ENCODE measurements at places on chromosomes 5 and 9.

- DNase-seq = no peak
Measured at GRCh38 chr5:124192716-124193115, 553.7 kb downstream of the ZNF608 start.

DNA sequence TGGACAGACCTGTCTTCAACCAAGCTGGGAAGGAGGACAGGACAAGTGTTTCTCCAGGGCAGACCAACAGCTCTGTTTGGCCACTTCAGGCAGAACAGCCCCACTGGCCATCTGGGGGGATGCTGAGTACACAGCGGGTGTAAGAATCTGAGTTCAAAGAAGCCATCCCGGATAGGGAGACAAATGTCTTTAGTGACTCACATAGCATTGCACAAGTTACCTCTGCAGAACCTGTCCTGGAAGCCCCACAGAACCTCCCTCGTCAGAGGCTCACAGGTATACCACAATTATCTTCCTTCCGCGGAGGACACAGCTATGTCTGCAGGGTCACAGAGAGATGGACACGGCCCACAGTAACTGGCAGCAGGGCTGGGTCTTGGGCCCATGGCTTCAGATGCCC is 2.0 kb downstream of the OR2V2 start:
- no peak for DNase-seq

DNA sequence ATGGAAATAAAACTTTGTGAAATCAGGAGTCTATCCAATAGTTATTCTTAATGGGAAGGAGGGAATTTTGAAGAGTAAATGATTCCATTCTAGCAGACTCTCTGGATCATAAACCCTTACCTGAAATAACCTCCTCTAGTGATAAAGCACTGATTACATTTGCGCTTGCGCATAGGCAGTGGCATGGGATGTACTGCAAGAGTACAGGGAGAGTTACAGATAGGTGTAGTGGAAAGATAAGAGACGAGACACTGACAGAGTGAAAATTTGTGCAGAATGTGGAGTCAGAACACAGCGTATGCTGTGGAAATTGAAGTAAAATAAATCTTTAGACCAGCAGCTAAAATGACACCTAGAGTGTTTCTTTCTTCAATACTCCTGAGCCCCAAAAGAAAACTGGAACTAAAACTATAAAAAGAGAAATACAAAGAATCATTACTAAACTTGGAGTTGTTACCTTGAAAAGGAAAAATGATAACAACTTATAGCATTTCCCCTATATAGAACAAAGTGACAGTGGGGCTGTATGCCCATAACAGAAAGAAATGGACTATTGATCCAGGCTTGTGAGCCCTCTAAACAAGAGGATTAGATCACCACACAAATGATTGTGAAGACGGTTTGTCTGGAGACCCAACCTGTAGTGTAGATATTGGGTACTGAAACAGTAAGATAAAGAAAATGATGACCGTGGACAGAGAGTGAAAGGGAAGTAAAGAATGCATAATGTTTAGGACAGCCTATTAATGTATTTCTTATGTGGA is 1471.2 kb upstream of the NUDT12 start:
- no peak for DNase-seq

GRCh38 chr9:87950765-87951488 is 23.4 kb downstream of the CDK20 start:
- DNase-seq = peak; percentile 64

- DNase-seq = no peak
Measured at GRCh38 chr9:103188781-103189350, 193.7 kb downstream of the CYLC2 start.

DNA sequence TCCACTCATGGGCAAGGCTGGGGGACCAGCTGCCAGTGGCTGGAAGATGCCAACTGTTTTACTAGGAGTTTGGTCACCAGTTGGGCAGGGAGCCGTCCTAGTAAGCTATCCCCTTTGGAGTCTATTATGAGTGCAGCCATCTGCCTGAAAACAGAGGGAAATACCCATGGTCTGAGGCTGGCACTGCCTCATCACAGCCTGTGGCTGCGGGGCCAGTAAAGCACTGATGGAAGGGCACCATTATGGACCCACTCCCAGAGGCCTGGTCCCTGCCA is 187.2 kb upstream of the PANK3 start:
- DNase-seq = no peak

GRCh38 chr9:93576258-93577077 is at the start of gene PHF2:
Gene PHF2 (plus strand): TSS chr9:93576584. CDS start chr9:93576774, 190 bp downstream.
- DNase-seq = peak; percentile 36

GRCh38 chr9:94822273-94822672 is 95.8 kb downstream of the AOPEP start:
- peak; percentile 42 for DNase-seq

DNA sequence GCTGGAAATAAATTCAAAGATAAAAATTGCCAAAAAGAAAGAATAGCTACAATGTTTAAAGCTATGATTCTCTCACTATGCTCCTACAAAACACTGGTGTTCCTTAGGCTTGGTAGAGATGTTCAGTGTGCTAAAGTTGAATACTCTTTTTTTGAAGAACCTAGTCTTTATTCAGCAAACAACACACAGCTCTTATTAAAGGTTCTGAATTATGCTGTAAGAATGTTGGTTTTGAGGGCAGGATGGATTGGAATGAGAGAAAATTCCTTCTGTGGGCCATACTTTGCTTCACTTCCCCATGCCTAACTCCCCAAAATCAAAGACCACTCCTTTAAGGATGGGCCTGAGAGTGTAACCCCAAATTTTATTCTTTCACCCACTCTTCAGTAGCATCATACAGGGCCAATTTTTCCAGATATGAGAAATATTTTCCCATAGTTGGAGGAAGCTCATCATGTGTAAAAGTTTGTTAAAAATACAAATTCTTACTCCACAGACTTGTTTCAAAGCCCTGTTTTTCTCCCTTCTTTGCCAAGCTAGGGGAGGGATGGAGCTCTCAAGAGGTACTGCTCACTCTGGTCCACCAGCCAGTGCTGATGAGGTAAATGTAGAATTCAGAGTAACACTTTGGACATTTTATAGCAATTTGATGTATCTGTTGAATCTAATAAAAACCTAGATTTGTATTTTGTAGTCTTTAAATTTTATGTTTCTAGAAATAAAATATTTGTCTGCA is 99.3 kb downstream of the GDNF start:
- DNase-seq = peak; percentile 48

DNA sequence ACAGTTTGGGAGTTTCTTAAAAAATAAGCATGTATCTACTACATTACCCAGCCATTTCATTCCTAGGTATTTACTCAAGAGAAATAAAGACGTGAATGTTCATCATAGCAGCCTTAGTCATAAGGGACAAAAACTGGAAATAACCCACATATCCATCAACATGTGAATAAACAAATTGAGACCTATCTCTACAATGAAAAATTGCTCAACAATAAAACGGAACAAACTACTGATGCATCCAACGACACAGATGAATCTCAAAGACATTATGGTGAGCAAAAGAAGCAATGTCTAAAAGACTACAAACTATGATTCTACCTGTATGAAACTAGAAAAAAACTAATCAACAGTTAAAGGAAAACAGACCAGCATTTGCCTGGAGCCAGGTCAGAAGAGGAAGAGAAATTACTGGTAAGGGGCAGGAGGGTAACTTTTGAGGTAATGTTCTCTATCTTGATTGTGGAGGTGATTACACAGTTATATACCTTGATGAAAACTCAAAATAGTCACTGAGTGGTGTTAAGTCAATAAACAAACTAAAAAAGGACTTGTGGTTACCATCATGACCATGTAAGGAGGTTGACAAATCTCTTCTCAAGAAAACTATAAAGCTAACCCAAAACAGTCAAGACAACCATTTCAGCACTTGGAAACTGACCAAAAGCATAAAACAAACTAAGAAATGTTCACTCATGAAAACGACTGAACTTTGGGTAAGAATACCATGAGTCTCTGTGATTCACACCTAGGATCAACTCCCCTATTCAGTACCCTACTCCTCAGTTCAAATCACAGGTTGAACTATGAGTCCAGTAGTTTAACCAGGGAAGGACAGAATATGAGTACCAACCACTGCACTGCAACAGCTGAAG is 10.4 kb downstream of the UIMC1 start:
- peak; percentile 60 for DNase-seq

DNA sequence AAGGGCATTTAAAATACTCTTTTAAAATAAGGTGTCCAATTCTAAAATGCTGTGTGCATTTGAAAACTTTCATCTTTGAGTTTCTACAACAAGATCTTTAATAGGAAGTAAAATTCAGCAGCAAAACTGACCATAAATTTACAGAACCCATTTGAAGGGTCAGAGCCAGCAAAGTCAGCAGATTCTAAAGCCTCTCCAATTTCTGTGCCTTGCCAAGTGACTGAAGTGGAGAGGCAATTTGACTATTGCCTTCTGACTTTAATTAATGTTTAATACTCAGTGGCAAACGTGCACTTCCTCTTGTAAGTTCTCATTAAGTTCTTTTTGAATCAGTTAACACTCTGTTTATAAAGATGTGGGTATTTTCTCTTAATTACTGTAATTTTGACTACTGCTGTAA is 155.2 kb downstream of the BAAT start:
- DNase-seq = no peak

DNA sequence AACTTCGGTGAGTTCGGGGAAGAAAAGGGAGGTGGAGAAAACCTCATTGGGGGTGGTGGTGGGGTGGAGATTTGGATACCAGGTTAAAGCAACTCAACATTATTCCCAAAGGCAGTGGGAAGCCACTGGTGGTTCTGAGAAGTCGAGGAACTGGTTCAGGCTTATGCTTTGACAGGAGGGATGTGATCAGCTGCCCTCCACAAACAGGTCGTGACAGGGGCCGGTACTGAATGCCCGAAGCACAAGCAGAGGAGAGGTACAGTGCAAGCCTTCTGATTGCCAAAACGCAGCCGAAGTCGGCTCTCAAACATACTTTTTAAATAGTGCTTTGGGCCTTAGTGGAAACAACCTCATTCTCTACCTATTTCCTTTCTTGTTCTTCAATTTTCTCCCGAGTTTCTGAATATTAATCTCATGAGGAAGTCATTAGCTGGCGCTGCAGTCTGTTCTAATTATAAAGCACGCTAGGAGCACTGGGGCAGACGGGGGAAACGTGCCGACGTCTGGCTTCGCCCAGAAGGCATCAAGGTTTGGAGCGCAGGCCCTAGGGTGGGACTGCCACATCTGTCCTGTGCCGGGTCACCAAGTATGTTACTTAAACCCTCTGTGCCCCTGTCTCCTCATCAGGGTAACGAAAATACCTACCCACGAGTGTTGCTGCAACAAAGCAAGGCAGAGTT is 27.3 kb downstream of the SHB start:
- DNase-seq = no peak

DNA sequence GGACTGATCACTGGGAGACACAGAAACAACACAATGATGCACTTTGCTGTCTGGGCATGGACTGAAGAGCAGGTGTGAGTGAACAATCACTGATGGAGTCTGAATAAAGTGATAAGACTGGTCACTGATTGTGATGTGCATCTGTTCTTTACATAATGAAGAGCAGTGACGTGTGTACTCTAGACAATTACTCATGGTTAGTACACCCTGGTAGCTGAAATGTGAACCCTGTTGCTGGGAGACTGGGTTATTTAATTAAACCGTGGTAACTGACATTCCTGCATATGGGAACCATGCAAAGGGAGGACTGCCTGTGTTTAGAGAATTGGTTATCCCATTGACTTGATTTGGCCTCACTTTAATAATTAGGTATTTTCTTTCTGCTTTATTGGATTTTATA is 202.9 kb downstream of the NR2F1-AS1 start:
- DNase-seq = peak; percentile 76

DNA sequence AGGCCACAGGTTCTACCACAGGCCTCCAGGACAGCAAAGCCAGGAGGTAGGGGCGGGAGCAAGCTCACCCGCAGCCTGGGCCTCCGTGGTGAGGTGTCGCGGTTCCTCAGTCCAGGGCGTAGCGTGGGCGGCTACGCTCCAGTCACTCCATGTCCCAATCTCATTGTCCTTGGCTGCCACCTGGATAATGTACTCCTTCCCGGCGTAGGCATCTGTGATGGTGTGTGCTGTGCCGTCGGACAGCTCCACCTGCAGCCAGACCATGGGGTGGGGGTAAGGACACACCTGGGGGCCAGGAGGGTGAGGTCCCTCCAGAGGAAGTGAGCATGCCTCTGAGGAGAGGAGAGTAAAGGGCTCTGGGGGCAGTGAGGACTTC is 29.8 kb upstream of the ENHO start:
- no peak for DNase-seq
